NCI-H526 treated with DMSO at 0.1 percent for 48 hours (cell line): ENCODE measurements at places on chromosomes 2 and 18.

GRCh38 chr2:104289651-104290565 lies 564.0 kb upstream of the POU3F3 start:
- DNase-seq: no peak

DNA sequence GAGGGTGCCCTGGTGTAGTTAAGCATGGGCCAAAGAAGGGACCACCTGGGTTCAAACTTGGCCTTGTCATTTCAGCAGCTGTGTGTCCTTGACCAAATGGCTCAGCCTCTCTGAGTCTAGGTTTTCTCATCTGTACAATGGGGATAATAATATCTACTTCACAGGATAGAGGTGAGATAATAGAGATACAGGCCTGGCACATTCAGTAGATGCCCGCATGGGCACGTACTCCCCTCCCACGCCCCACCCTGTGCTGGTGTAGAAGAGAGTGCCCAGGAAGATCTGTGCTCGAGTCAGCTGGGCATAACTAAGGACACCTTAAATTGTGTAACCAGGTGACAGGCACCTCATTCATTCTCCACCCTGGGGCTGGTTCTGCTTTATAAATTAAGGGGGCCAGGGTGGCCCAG lies 8.4 kb upstream of the TMEM185B start:
- no peak for DNase-seq

GRCh38 chr2:6474161-6475140 lies 391.3 kb downstream of the CMPK2 start:
- no peak for DNase-seq

- DNase-seq: no peak
These were observed 1315.7 kb upstream of the ZEB2 start for GRCh38 chr2:145835665-145836064.

DNA sequence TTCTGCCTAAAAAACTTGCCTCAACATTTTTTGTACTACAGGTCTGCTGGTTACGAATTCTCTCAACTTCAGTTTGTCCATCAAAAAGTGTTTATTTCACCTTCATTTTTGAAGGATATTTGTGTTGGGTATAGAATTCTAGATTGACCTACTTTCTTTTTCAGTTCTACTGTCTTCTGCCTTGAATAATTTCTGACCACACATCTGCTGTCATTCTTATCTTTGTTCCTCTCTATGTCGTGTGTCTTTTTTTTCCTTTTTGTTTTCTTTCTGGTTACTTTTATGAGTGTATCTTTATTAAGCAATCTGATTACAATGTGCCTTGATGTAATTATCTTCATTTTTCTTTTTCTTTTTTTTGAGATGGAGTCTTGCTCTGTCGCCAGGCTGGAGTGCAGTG lies 25.3 kb downstream of the ADCY3 start:
- no peak for DNase-seq

- no peak for DNase-seq
These were observed 40.9 kb downstream of the TCF4 start for GRCh38 chr18:55546851-55547704.

DNA sequence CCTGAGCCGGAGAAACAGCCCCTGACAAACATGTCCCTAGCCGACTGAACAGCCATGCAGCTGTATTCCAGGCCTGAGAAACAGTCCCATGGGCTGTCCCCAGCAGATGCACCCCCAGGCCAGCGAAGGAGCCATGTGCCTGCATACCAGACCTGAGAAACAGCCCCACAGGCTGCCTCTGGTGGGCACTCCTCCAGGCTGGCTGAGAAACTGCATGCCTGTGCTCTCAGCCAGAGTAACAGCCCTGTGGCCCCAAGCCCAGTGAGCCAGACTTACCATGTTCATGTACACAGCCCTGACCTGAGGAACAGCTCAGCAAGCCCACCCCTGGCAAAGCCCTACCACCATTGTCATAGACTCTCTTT lies 24.8 kb downstream of the BOLL start:
- DNase-seq: no peak

DNA sequence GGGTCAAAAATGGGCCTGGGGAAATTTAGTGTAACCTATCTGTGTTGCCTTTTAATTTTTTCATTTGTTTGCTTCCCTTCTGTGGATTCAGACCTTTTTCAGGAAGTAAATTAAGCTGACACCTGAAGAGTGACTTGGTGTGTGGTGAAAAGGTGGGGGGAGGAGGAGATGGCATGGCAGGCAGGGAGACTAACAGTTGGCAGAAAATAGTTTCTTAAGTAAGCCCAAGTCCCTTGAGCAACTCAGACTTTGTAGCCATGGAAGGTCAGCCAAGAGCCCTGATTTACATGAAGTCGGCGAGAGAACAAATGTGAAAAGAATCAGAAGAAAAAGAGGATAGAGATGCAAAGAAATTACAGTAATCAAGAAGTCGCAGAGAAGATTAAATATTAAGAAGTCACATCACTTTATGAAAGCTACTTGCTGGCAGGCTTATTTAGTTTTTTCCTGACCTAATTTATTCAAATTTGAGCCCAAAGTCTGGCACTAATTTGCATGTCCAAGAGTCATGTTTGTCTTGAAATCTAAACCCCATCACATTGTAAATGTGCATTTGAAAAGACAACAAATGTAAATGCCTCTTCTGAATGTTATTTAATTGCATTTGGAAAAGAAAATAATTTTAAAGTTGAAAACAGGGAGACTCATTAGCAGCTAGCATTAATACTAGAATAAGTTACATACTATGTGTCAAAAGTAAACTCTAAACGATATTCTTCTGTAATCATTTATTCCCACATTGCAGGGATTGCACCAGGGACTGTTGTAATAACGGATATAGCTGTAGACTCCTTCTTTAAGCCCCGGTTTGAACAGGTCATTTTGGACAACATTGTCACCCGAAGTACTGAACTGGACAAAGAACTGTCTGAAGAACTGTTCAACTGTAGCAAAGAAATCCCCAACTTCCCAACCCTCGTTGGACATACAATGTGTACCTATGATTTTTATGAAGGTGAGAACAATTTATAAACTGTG lies 19.3 kb downstream of the UPP2 start:
- peak; percentile 67 for DNase-seq

DNA sequence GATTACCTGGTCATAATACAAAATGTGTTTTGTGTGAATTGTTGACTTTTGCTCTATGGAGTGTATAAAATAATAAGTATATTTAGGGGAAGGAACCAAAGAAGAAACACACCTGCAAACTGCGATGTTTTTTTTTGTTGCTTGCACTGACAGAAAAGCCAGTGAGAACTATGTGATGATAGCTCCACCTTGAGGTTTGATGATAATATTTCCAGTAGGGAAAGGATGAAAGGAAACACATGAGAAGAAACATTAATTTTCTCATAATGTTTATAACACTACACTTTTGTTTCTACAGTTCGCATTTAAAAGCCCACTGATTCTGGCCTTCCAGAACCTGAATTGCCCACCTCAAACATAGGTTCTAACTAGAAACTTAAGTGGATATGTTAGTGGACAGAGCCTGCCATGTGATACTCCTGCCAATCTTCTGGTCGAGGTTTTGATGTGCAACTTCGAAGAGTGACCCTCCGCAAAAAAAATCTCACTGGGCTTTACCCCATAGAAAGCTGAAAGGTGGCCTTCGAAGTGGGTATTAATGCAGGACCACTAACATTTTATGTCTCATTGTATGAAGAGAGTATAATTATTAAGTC lies 476.4 kb upstream of the SPHKAP start:
- peak; percentile 68 for DNase-seq

DNA sequence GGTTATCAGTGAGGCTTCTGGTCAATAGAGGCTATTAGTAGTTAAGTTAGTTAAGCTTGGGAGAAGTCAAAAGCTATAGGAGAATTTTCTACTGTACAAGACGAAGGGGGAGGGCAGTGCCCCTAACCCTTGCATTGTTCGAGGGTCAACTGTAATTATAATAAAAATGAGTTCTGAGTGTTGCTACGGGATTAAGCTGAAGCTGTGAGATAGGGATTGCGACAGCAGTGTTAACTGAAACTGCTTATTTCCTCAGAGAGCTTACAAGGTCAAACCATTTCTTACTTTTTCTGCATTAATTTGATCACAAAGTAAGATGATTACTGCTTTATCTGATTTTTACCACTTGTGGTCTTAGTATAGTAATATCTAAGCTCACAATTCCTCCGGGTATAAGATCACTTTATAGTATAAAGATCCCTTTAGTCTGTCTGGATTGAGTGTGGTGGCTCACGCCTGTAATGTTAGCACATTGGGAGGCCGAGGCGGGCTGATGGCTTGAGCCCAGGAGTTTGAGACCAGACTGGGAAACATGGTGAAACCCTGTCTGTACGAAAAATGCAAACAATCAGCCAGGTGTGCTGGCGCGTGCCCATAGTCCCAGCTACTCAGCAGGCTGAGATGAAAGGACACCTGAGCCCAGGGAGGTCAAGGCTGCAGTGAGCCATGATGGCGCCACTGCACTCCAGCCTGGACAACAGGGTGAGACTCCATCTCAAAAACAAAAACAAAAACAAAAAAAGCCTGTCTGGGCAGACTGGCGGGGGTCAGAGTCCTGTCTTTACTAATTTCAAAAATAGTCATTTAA lies 119.5 kb upstream of the TLK1 start:
- no peak for DNase-seq

- DNase-seq: no peak
These were observed 21.4 kb downstream of the MGAT5 start for GRCh38 chr2:134275058-134275862.

GRCh38 chr2:157995117-157995516 lies 106.6 kb upstream of the UPP2 start:
- no peak for DNase-seq
